Spinal cord (tissue), 10 donors: ENCODE measurements at places on chromosomes 1 and 21. TPM values are rescaled to one million over a fixed set of nuclear protein-coding genes. Genes with fewer than 3 reads are reported as not detected.

The NTPCR gene
- 31.2 TPM for total RNA-seq

The PADI2 gene
- 8.7 TPM for total RNA-seq

The GADD45A gene
- 14.2 TPM for total RNA-seq

The PCAT6 gene
- total RNA-seq, result not detected

DNA sequence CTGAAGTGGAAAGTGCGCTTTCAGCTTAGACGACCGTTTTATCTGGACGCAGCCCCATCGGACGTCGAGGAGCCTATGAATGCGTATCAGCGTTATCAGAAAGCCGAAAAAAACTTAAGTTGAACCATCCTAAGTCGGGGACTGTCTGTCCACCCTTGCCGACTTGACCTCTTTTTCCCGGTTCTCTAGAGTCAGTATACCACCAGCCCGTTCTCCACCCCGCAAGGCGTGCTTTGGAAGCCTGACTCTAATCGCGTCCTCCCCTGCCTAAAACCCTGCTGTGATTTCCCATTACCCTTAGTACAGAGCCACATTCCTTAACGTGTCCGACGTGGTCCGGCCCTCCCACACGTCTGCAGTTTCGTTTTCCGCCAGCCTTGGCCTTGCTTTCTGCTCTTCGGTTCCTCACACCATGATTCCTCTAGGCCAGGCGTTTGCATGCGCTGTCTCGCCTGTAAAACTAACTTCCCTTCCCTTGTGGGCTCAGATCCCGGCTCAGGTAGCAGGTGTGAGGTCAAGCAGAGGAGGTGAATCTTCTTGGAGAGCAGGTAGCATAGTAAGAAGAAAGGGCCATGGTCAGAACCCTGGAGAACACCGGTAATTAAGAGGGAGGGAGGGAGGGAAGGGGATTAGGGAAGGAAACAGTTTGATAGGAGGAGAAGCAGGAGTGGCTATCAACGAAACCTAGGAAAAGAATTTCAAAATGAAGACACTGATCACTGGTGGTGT, 865 bp downstream of the ADPRS start:
- no peak for DNase-seq
- H3K27ac ChIP-seq, result peak overlapping the region; percentile 67
- H3K4me3 ChIP-seq, result peak overlapping the region; percentile 86
- H3K36me3 ChIP-seq, result peaks cover 71% of the 10 kb centered on the region
- no peaks in the 10 kb centered on the region for H3K27me3 ChIP-seq
- H3K4me1 ChIP-seq, result peaks cover 82% of the 10 kb centered on the region

DNA sequence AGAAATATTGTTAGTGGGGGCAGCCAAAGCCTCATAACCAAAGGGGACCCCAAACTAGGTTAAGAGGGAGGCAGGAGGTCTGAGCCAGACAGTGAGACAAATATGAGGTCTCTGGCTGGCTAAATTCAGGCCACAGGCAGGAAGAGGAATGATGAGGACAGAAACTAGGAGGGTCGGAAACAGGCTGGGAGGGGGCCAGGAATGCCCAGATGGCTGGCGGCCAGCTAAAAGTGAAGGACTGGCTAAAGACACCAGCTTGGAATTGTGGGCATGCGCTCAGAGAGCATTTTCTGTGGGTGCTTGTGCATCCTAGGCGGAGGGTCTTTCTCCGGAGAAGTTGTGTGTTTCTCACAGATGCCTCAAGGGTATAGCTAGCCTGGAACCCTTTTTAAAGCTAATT, 77.0 kb downstream of the PGM1 start:
- H3K27ac ChIP-seq, result no peak overlapping the region
- H3K27me3 ChIP-seq, result no peaks in the 10 kb centered on the region
- H3K4me3 ChIP-seq, result no peak overlapping the region
- H3K4me1 ChIP-seq, result peaks cover 1% of the 10 kb centered on the region
- no peak for DNase-seq

DNA sequence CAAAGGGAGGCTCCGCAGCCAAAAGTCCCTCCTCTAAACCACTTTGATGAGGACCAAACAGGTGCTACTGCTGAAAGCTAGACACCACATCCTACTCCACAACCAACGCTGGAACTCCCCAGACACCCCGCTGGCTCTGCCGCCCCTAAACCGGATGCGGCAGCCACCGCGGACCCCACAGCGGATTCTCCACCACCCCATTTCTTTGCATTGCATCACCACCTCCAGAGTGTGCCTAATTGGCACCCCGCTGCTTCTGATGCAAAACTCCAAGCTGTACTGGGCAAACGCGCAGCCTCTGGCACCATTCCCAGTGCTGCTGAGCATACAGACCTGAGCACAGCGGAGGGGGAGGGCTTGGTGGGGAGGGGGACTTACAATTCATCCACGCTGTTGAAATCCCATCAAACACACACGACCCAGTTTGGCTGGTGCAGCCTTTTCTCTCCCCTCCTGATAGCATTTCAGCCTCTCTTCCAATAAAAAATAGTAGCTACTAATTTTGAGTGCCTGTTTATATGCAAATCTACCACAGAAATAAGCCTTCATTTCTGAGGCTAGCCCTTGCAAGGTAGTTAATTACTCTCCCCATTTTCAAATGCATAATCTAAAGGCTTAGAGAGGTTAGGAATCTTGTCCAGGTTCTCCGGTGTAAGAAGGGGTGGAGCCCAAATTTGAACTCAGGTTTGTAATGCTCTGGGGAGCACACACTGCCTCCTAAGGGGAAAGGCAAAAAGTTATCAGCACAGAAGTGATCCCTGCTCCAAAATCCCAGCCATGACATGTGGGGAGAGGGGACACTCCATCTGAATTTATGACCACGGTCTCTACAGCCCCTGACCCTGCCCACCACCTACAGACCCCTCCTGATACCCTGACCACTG, 12.2 kb upstream of the RGS16 start:
- no peaks in the 10 kb centered on the region for H3K36me3 ChIP-seq
- H3K27me3 ChIP-seq, result no peaks in the 10 kb centered on the region
- H3K4me1 ChIP-seq, result peaks cover 38% of the 10 kb centered on the region

DNA sequence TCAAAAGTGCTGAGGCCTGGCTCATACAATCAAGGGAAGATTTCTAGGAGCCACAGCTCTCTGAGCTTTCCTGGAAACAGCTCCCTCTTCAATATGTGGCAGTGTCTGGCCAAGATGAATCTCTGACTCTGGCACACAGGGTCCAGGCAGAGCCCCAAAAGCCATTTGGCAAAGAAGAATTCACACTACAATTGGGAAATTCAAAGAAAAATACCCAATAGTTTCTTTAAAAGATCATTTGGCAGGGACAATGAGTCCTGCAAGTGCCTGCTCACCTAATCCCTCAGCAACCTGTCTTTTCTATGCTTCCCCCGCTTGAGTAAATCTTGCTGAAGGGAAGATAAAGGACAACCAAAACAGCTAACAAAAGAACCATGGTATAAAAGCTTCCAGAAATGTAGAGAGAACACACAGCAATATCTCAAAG, 124.6 kb downstream of the TGFBR3 start:
- no peak overlapping the region for H3K4me3 ChIP-seq
- peak overlapping the region; percentile 30 for H3K27ac ChIP-seq
- H3K36me3 ChIP-seq, result no peaks in the 10 kb centered on the region
- H3K27me3 ChIP-seq, result no peaks in the 10 kb centered on the region

GRCh38 chr1:32782086-32782485, 35.1 kb downstream of the YARS1 start:
- peaks cover 67% of the 10 kb centered on the region for H3K36me3 ChIP-seq
- no peaks in the 10 kb centered on the region for H3K27me3 ChIP-seq
- DNase-seq, result no peak
- no peak overlapping the region for H3K27ac ChIP-seq

DNA sequence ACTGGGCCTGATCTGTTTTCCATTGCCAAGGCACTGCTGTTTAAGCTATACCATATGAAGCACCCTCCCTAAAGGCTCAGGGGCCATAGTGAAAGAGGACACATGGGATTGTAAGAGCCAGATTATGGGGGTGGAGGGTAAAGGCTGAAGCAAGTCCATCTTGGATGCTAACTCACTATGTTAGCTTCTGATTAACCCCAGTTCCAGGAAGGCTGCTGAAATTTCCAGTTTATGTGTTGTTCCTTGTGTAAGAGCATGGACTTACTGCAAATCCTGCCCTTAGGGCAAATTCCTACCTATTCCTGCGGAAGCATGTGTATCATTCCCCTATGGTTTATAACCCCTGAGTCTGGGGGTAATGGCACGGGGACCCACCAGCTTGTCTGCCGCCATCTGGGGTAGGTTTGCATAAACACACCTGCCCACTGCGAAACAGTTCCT, 91.8 kb upstream of the SERBP1 start:
- H3K27ac ChIP-seq, result no peak overlapping the region
- no peak for DNase-seq
- no peak overlapping the region for H3K4me3 ChIP-seq
- H3K36me3 ChIP-seq, result no peaks in the 10 kb centered on the region
- H3K27me3 ChIP-seq, result no peaks in the 10 kb centered on the region

DNA sequence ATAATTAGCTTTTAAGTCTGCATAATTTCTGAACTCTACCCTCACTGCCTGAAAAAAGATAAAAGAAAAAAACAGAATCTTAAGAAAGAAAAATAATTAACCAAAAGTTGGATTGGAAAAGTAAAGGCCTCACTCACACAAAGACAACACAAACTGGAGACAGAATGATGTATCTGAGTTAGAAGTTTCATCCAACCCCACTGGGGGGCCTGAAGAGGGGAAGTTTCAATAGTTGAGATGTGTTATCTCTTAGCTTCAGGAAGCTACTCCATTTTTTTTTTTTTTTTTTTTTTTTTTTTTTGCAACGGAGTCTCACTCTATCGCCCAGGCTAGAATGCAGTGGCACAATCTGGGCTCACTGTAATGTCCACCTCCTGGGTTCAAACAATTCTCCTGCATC, 19.9 kb downstream of the SYDE2 start:
- no peaks in the 10 kb centered on the region for H3K36me3 ChIP-seq
- no peaks in the 10 kb centered on the region for H3K4me1 ChIP-seq
- no peak overlapping the region for H3K4me3 ChIP-seq
- H3K27me3 ChIP-seq, result no peaks in the 10 kb centered on the region
- DNase-seq, result no peak

DNA sequence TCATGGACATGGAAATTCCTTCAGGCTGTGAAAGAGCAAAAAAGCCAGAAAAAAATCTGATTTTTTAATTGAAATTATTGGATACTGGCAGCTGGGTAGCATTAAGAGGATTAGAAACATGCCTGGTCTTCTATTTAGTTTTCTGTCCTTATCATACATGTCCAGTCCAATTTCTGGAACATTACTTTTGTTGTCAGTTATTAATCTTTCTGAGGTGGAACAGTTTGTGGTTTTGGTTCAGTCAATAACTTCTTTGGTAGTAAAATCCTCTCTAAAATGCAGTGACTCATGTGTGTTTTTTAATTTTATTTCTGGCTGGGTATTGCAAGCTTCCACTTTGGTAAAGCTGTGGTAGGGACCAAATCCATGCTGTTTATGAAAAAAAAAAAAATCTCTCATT, 687.0 kb upstream of the ADGRL2 start:
- no peaks in the 10 kb centered on the region for H3K27me3 ChIP-seq
- no peaks in the 10 kb centered on the region for H3K4me1 ChIP-seq
- no peak for DNase-seq
- no peak overlapping the region for H3K27ac ChIP-seq

- H3K4me3 ChIP-seq, result no peak overlapping the region
- DNase-seq, result no peak
- no peaks in the 10 kb centered on the region for H3K4me1 ChIP-seq
- H3K27ac ChIP-seq, result no peak overlapping the region
These were observed 21.9 kb downstream of the ZYG11B start for GRCh38 chr1:52748119-52748518.

DNA sequence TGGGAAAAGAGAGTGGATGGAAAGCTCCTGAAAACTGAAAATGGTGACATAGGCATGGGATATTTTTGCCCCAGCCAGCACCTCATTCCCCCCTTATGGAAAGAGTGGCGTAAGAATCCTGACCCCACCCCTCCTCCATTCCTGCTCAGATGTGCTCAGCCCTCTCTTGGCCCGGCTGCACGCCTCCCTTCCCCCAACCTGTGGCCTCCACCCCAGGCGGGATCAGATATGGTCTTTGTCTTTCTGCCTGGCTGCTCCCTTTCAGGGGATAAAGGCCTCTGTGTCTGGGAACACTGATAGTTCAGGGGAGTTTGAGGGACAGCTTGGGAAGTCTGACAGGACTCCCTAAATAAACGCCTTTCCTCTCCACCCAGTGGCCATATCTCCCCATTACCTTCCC, 49.8 kb downstream of the KIRREL1 start:
- H3K27ac ChIP-seq, result no peak overlapping the region
- H3K36me3 ChIP-seq, result no peaks in the 10 kb centered on the region
- no peak for DNase-seq
- no peak overlapping the region for H3K4me3 ChIP-seq
- H3K27me3 ChIP-seq, result no peaks in the 10 kb centered on the region
- peaks cover 26% of the 10 kb centered on the region for H3K4me1 ChIP-seq

DNA sequence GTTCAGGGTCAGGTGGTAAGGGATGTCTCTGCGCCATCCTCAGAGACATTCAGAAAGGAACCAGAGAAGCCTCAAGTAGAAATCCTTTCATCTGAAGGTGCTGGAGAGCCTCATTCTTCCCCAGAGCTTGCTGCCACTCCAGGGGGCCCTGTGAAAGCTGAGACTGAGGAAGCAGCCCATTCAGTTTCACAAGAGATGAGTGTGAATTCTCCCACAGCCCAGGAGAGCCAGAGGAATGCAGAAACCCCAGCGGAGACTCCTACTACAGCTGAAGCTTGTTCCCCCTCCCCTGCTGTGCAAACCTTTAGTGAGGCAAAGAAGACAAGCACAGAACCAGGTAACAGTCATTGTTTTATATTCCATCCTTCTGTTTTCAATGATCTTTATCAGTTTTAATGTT, 38.7 kb downstream of the ZBTB40 start:
- no peak for DNase-seq
- no peaks in the 10 kb centered on the region for H3K36me3 ChIP-seq
- H3K27ac ChIP-seq, result no peak overlapping the region
- H3K27me3 ChIP-seq, result no peaks in the 10 kb centered on the region

- no peaks in the 10 kb centered on the region for H3K36me3 ChIP-seq
- no peaks in the 10 kb centered on the region for H3K27me3 ChIP-seq
- no peak overlapping the region for H3K4me3 ChIP-seq
- no peak for DNase-seq
- H3K27ac ChIP-seq, result no peak overlapping the region
These were observed 233.5 kb upstream of the SGIP1 start for GRCh38 chr1:66300280-66300971.

DNA sequence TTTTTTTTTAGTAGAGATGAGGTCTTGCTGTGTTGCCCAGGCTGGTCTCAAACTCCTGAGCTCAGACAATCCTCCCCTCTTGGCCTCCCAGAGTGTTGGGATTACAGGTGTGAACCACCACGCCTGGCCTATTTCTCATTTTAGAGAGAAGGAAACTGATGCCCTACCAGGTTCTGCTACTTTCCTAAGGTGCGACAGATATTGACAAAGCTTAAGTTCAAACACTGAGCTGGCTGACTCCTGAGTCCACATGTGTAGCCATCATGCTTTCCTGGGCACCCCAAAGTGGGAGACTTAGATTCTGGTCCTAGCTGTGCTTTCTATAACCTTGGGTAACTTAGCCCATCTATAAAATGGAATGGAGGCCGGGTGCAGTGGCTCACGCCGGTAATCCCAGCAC, 5.1 kb upstream of the TMEM222 start:
- H3K27me3 ChIP-seq, result no peaks in the 10 kb centered on the region
- no peak overlapping the region for H3K4me3 ChIP-seq
- peaks cover 19% of the 10 kb centered on the region for H3K4me1 ChIP-seq
- no peaks in the 10 kb centered on the region for H3K36me3 ChIP-seq

- no peaks in the 10 kb centered on the region for H3K27me3 ChIP-seq
- no peaks in the 10 kb centered on the region for H3K36me3 ChIP-seq
- DNase-seq, result no peak
- no peak overlapping the region for H3K27ac ChIP-seq
These were observed 73.9 kb downstream of the KCNJ15 start for GRCh38 chr21:38330666-38331065.

- H3K36me3 ChIP-seq, result peaks cover 4% of the 10 kb centered on the region
- no peak overlapping the region for H3K27ac ChIP-seq
- DNase-seq, result no peak
- no peaks in the 10 kb centered on the region for H3K27me3 ChIP-seq
- H3K4me3 ChIP-seq, result no peak overlapping the region
- H3K4me1 ChIP-seq, result no peaks in the 10 kb centered on the region
These were observed 24.3 kb downstream of the RHBDL2 start for GRCh38 chr1:38917337-38917736.
